ENCODE measurements at places on chromosomes 13 and 19.

GRCh38 chr19:39045506-39045905 is 13.2 kb upstream of the FBXO27 start:
- no peak for DNase-seq
- H3K4me1 ChIP-seq, result no peaks in the 10 kb centered on the region
- no peaks in the 10 kb centered on the region for H3K36me3 ChIP-seq
- H3K27ac ChIP-seq, result no peak overlapping the region
- no peak overlapping the region for H3K4me3 ChIP-seq

DNA sequence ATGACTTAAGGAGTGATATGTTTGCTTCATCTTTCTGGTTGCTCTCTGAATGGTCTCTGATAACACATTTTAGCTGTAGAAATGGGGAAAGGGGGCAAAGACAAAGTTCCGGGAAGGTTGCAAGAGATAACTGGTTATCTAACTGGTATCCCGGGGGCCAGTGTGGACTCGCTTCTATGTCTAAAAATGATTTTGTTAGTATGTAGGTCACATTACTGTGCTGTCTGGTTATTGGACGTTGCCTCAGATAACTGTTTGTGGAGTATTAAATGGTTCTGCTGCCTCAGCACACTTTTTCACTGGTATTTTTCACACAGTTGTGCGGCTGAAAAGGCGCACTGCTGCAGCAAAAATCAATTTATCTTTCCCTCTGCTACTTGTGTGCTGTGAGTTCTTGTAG is 63.0 kb upstream of the ZNF536 start:
- H3K4me1 ChIP-seq, result no peaks in the 10 kb centered on the region
- H3K27me3 ChIP-seq, result no peaks in the 10 kb centered on the region
- H3K4me3 ChIP-seq, result no peak overlapping the region
- H3K36me3 ChIP-seq, result no peaks in the 10 kb centered on the region
- DNase-seq, result no peak

- peaks cover 6% of the 10 kb centered on the region for H3K36me3 ChIP-seq
- no peak overlapping the region for H3K27ac ChIP-seq
- H3K27me3 ChIP-seq, result peaks cover 44% of the 10 kb centered on the region
- peaks cover 9% of the 10 kb centered on the region for H3K4me1 ChIP-seq
These were observed 16.0 kb downstream of the TM6SF2 start for GRCh38 chr19:19257137-19257536.

- H3K4me1 ChIP-seq, result peaks cover 2% of the 10 kb centered on the region
- no peak for DNase-seq
- no peak overlapping the region for H3K4me3 ChIP-seq
- H3K27me3 ChIP-seq, result no peaks in the 10 kb centered on the region
- H3K27ac ChIP-seq, result no peak overlapping the region
- H3K36me3 ChIP-seq, result peaks cover 23% of the 10 kb centered on the region
These were observed 22.1 kb upstream of the WDR18 start for GRCh38 chr19:961866-962620.

DNA sequence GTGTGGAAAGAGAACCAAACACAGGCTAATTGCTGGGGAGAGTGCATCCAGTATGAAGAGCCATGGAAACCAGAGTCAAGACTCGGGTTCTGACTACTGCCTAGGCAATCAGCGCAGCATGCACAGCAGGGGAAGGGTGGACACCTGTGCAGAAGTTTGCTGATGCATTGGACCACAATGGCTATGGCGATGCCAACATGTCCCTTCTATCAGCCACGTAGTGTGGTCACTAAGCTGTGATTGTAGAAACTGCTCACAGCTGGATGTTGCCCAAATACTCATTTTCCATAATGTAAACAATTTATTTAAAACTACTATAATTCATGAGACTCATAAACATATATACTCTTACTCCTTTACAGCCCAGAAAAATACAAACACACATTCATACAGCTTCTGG is 1718.2 kb downstream of the EFNB2 start:
- no peaks in the 10 kb centered on the region for H3K36me3 ChIP-seq
- H3K4me1 ChIP-seq, result no peaks in the 10 kb centered on the region
- H3K27ac ChIP-seq, result no peak overlapping the region
- DNase-seq, result no peak
- H3K27me3 ChIP-seq, result no peaks in the 10 kb centered on the region

DNA sequence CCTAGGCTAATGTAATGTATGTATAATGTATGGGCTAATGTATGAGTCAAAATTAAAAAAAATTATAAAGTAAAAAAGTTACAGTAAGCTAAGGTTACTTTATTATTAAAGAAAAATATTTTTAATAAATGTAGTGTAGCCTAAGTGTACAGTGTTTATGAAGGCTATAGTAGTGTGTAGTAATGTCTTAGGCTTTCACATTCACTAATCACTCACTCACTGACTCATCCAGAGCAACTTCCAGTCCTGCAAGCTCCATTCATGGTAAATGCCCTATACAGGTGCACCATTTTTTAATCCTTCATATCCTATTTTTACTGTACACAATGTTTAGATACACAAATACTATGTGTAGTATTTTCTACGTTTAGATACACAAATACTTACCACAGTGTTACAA is 1.8 kb upstream of the TMEM272 start:
- H3K4me1 ChIP-seq, result peaks cover 2% of the 10 kb centered on the region
- DNase-seq, result no peak
- peaks cover 2% of the 10 kb centered on the region for H3K36me3 ChIP-seq
- H3K27ac ChIP-seq, result no peak overlapping the region
- H3K27me3 ChIP-seq, result peaks cover 10% of the 10 kb centered on the region

- H3K27me3 ChIP-seq, result no peaks in the 10 kb centered on the region
- no peak overlapping the region for H3K27ac ChIP-seq
- no peak for DNase-seq
- H3K4me1 ChIP-seq, result no peaks in the 10 kb centered on the region
- H3K4me3 ChIP-seq, result no peak overlapping the region
These were observed 306.8 kb downstream of the DCLK1 start for GRCh38 chr13:35824395-35824794.

DNA sequence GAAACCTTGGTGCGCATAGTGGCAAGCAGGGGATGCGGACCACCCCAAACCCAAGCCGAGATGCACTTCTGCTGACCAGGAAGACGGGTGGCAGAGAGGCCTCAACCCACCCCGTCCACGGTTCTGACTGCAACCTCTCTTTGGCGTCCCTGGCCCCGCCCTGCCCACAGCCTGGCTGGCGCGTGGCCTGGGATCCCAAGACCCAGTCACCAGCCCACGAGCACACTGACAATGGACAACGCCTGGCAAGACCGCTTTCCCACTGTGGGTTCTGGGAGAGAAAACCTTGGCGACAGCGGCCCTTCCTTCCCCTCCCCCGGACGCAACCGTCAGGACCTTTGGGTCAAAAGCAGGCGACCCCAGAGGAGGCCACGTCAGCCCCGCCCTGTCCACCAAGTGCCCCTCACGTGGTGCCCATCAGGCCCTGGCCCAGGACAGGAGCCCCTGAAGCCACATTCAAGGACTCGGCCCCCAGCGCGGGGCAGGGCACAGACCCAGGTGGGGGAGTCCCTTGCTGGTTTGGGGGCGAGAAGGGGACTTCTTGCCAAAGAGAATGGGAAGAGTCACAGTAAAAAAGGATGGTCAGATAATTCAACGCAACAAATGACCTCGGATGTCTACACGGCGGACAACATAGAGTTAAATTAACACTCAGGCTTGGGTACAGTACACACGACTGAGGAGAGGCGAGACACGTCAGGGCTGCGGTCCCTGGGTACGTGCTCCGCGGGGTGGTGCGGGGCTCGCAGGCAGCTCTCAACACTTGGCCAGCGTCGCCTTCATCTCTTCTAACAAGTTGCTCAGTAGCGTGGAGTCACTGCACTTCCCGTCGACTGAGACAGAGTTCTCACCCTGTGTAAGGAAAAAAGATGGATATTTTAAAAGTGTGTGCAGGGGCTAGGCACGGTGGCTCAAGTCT is 5.0 kb downstream of the IZUMO4 start:
- peaks cover 25% of the 10 kb centered on the region for H3K36me3 ChIP-seq
- H3K4me1 ChIP-seq, result peaks cover 14% of the 10 kb centered on the region
- no peaks in the 10 kb centered on the region for H3K27me3 ChIP-seq
- no peak for DNase-seq

- no peaks in the 10 kb centered on the region for H3K36me3 ChIP-seq
- no peak overlapping the region for H3K4me3 ChIP-seq
- H3K27ac ChIP-seq, result no peak overlapping the region
- DNase-seq, result no peak
These were observed 101.5 kb downstream of the CCNA1 start for GRCh38 chr13:36533806-36534205.

DNA sequence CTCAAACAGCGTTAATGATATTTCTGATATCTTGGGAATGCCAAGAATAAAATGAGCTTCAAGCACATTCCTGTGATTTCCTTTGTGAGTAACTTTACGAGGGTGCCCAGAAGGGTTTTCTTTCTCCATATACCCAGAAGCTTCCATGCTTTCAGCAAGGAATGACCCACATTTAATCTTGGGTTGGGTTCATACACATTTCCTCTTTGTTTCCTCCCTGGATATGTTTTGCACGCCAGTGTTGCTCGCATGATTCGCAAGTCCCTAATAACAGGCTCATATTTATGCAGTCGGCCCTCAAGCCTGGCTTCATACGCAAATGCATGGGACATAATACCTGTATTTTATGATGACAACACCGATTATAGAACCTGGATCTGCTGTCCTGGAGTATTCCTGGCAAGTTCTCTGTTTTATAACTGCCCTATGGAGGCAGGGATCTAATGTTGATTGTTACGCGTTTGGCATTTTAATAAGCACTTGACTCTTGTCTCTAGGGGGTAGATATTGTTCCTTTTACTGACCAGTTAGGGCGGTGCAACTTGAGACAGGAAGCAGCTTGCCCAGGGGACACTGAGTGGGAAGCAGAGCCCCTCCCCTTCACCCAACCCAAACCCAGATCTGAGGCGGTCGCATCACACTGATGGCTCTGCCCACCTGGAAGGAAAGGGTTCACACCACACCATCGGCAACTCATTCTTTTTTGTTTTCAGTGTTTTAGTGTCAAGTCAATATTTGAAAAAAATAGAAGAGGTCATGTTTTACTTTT is 220.4 kb upstream of the SOX1 start:
- no peaks in the 10 kb centered on the region for H3K36me3 ChIP-seq
- peaks cover 3% of the 10 kb centered on the region for H3K27me3 ChIP-seq
- H3K4me1 ChIP-seq, result no peaks in the 10 kb centered on the region
- no peak overlapping the region for H3K4me3 ChIP-seq
- no peak overlapping the region for H3K27ac ChIP-seq

- no peak overlapping the region for H3K4me3 ChIP-seq
- H3K27ac ChIP-seq, result peak overlapping the region; percentile 56
- peaks cover 15% of the 10 kb centered on the region for H3K36me3 ChIP-seq
- H3K4me1 ChIP-seq, result peaks cover 10% of the 10 kb centered on the region
- no peak for DNase-seq
These were observed 58.2 kb upstream of the EEF1AKMT1 start for GRCh38 chr13:20831933-20832332.

DNA sequence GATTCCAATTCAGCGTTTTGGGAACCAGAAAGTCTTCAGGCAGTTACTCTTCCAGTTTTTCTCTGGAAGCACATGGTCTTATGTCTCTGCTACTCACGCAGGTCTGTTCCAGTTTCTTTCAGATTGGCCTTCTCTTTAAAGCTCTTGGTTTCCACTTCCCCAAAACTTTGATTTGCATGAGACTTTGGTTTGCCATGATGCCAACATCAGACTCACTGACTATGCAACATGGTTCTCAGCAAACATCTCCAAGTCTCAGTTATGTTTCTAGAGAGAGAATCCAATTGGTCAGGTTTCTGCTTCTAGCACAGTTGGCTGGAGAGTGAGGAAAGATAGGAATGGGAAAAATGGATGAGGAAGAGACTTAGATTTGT is 3.1 kb downstream of the AKAP11 start:
- H3K36me3 ChIP-seq, result peaks cover 1% of the 10 kb centered on the region
- H3K4me3 ChIP-seq, result peak overlapping the region; percentile 75
- H3K27me3 ChIP-seq, result no peaks in the 10 kb centered on the region
- peaks cover 44% of the 10 kb centered on the region for H3K4me1 ChIP-seq

DNA sequence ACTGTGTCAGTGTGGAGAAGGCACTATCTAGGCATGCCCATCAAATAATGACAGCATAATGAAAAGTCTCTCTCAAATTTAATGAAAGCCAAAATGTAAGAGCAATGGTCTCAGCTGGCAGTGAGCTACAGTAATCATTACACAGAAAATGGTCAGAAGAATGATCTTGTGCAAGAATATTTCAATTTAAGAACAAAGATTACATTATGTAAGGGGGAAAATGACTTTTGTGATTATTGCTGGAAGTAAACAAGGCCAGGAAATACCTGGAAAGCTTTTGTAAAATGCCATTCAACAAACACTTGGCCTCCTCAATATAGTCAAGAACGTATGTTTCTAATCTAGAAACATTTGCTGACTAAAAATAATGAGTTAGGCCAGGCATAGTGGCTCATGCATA is 89.1 kb downstream of the CAB39L start:
- no peak for DNase-seq
- no peak overlapping the region for H3K27ac ChIP-seq
- no peaks in the 10 kb centered on the region for H3K27me3 ChIP-seq
- no peaks in the 10 kb centered on the region for H3K4me1 ChIP-seq

DNA sequence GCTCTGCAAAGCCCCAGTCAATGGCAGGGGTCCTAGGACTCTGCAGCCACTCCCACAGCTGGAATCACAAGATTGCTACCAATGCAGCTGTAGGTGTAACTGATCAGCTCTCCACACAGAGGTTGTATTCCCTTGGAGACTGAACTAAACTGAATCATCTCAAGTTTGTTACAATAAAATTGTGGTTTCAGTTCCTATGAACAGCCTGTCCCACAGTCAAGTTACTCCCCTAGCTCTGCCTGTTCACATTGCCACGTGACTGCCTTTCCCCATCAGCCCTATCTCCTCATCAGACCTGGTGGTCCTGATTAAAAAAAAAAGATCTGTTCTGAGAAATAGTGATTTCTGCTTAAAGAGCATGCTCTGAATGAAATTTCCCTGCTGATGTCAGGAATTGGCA is 287.9 kb upstream of the NBEA start:
- H3K4me3 ChIP-seq, result no peak overlapping the region
- no peaks in the 10 kb centered on the region for H3K4me1 ChIP-seq
- no peaks in the 10 kb centered on the region for H3K36me3 ChIP-seq
- H3K27me3 ChIP-seq, result no peaks in the 10 kb centered on the region

DNA sequence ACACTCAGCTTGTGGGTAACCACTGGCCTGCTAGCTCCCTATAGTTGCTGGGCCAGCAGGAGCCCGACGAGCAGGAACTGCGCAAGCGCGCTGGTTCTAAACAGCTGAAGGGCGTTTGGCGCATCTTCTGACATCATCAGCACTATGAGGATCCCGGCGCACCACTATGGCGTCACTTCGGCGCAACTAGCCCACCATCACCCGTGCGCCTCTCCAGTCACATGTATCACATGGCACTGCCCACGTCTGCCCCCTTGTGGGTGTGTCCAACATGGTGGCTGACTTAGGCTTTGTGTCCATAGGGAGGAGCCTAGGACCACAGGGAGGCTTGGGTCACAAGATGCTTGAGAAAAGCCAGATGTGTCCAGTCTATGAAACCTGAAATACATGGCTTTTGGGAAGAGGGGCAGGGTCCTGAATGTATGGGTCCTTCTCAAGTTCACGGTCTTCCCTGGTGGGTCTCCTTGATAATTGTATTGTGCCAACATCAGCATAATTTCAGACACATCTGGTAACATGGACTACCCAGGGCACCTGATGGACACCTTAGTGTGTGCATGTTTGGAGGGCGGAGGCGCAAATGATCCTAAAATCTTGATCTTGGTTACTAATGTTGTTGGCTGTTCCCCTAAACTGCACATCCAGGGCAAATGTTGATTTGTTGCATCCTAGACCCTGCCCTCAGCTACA is 18.0 kb downstream of the KLK4 start:
- H3K4me1 ChIP-seq, result peaks cover 34% of the 10 kb centered on the region
- H3K4me3 ChIP-seq, result no peak overlapping the region
- H3K27me3 ChIP-seq, result no peaks in the 10 kb centered on the region
- no peak for DNase-seq
- no peak overlapping the region for H3K27ac ChIP-seq

All from memory B cell (primary cell).